ENCODE measurements at places on chromosomes 6 and 20.

- no peak for ATAC-seq
Observed at GRCh38 chr6:9439621-9440330, 975.1 kb downstream of the TFAP2A start.

- no peak for ATAC-seq
Observed at GRCh38 chr6:24974182-24975171, 38.7 kb upstream of the RIPOR2 start.

GRCh38 chr6:91534614-91535013 lies 947.7 kb upstream of the MAP3K7 start:
- no peak for ATAC-seq

GRCh38 chr6:110408901-110409300 lies 6.5 kb downstream of the DDO start:
- ATAC-seq: no peak

- ATAC-seq: no peak
Observed at GRCh38 chr6:27178407-27178730, 69.1 kb upstream of the PRSS16 start.

DNA sequence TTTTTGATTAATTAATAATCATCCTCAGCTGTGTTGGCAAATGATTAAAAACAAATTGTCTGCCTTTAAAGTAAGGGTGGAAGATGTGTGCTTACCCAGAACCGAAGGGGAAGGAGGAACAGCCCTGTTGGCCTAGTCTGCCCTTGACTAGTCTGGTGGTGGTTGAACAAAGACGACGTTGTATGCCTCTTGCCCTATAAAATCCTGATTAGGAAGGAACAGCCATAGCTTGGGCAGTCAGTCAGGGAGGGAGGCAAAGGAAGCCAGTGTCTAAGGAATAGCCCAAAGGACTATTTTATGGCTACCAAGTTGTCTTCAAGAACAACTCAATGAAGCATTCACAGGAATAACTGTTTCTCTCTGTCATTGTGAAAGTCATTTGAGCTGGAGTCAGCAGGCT lies 70.7 kb downstream of the PRDM1 start:
- ATAC-seq: no peak

DNA sequence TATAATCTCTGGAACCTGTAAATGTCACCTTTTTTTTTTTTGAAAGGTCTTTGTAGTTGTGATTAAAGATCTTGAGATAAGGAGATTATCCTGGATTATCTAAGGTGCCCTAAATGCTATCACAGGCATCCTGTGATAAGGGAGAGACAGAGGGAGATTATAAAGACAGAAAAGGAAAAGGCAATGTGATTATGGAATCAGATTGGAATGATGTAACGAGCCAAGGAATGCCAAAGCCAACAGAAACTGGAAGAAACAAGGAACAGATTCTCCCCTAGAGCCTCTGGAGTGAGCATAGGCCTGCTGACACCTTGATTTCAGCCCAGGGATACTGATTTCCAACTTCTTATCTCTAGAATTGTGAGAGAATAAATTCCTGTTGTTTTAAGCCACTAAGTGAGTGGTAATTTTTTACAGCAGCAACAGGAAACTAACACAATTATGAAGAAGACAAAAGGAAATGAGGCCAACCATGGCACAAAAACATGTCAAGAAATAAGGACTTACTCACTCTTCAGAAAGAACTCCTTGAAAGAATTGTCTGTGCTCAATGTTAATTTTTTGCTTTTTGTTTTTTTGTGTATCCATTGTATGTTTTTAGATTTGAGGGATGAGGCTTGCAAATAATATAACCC lies 82.7 kb downstream of the CFAP61 start:
- ATAC-seq: no peak

- ATAC-seq: peak; percentile 93
Observed at GRCh38 chr20:59571551-59572314, 32.6 kb upstream of the PHACTR3 start.

DNA sequence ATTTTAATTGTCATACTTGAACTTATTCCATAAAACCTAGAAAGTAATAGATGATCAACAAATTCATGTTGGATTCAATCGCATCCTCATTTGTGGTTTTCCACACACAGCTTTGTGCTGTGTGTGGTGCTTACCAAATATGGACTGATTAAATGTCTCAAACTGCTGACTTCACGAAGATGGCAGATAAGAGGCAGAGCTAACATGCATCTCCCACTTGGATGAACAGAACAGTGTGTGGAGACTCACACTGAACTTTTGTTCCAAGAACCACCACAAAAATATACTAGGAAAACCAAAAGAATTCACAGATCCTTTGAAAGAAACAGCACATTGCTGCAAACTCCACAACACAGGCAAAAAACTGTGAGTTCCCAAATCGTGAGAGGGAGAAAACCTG lies 603.7 kb downstream of the TENT5A start:
- ATAC-seq: no peak

DNA sequence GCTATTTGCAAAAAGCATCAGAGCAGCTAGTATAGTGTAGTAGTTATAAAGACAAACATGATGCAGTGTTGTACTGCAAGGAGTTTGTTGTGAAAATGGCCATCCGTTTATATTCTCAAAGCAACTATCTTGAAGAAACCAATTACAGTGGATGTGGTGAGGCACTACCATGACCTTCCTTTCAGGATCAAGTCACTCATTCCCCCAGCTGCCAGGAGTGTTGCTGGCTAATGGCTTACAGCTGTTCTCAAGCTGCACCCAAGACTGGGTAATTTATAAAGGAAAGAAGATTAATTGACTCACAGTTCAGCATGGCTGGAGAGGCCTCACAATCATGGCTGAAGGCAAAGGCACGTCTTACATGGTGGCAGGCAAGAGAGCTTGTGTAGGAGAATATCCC lies 29.0 kb downstream of the ADGRF4 start:
- no peak for ATAC-seq

- ATAC-seq: peak; percentile 21
Observed at GRCh38 chr6:128507337-128508310, 12.8 kb downstream of the PTPRK start.

DNA sequence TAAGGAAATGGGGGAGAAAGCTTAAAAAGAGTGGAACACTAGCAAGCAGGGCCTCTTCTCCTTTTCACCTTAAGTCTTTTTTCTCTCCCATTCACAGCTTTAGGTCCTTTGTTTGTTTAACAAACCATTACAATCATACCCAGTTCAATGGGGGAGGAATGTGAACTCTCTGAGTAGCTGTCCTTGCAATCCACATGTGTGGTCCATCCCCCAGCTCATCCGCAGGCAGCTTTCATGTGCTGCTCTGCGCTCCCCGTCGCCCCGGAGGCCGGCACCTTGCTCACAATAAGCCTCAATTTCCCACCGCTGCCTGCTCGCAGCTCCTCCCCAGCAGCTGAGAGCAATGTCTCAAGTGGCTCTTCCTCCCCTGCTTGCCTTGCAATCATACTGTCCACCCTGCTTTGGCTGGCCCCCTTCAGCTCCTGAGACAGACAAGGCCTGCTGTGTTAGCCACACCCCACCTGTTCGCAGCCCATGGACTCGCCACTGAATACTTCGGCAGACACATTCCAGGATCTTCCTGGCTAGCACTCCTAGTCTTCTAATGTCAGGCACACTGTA lies 49.1 kb downstream of the PLAGL1 start:
- ATAC-seq: no peak

GRCh38 chr6:27043244-27043643 lies 204.3 kb upstream of the PRSS16 start:
- ATAC-seq: no peak

- no peak for ATAC-seq
Observed at GRCh38 chr20:33370291-33370690, 31.0 kb downstream of the CDK5RAP1 start.

DNA sequence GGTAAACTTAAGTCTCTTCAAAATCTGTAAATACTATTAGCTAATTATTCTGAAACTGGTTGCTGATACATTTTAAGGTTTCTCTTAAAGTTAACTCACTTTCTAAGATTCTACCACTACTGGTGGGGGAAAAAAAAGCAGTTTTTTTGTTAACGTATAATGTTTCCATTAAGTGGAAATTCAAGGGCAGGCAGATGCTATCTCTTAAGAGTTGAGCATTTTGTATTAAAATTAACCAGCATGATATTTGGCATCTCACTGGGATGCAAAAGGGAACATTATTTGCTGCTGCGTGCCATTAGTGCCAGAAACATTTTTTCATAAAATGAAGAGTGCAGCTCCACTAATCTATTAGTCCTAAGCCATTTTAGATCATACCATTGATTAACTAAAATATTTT lies 246.2 kb downstream of the PRKN start:
- ATAC-seq: no peak

- ATAC-seq: no peak
Observed at GRCh38 chr20:24694157-24694726, 224.8 kb downstream of the SYNDIG1 start.

- ATAC-seq: no peak
Observed at GRCh38 chr6:38307740-38308139, 332.0 kb downstream of the BTBD9 start.

GRCh38 chr6:44305200-44305725 lies 7.9 kb downstream of the AARS2 start:
- no peak for ATAC-seq

GRCh38 chr20:63700199-63701050 lies 4.0 kb downstream of the TNFRSF6B start:
- ATAC-seq: no peak

GRCh38 chr20:5030348-5031205 lies 29.3 kb upstream of the SLC23A2 start:
- no peak for ATAC-seq

- ATAC-seq: no peak
Observed at GRCh38 chr20:10728873-10729670, 55.3 kb upstream of the JAG1 start.

- peak; percentile 77 for ATAC-seq
Observed at GRCh38 chr20:38725931-38726803, 1.9 kb downstream of the SLC32A1 start.

DNA sequence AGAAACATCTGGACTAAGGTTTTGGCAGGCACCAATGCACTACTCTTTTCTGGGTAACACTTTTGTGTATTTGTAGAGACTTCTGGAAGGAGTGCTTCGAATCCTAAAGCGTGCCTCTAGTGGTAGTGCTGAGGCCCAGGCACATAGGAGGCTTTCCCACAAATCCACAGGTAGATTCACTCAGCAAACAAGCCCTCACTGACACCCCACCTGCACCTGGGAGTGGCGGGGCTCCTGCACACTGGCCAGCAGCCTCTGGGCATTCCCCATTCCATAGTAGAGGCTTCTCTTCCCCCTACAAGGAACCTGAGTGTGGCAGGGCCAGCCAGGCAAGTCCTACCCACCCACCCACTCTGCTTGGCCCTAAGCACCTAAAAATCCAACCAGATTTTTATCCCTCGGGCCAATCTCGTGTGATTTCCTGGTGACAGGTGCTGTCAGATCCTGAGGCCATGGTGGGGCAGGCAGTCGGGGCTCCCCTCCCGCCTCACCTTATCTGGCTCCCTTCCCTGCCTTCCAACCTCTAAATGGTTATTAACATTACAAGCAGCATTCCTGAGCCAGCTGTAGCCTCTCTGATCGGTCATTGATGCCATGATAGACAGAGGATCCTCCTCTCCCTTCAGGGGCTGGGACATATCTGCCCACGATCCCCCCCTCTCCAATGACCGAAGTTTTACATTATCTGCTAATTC lies 82.4 kb downstream of the SLC2A10 start:
- ATAC-seq: no peak

DNA sequence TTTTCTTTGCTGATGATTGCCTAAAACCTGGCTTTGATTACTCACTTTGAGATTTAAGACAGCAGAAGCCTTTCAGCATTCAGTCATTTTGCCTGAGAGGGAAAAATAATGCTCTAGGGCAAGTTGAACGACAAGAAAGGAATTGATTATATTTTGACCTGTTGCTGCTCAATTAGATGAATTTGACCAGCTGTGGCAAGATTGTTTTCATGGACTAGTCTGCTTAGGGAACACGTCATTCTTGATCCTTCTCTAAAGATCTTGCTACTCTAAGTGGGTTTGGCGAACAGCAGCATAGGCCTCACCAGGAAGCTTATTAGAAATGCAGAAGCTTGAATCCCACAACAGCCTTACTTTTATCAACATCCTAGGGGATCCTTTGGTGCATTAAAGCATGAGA lies 59.7 kb upstream of the PHACTR1 start:
- ATAC-seq: no peak

DNA sequence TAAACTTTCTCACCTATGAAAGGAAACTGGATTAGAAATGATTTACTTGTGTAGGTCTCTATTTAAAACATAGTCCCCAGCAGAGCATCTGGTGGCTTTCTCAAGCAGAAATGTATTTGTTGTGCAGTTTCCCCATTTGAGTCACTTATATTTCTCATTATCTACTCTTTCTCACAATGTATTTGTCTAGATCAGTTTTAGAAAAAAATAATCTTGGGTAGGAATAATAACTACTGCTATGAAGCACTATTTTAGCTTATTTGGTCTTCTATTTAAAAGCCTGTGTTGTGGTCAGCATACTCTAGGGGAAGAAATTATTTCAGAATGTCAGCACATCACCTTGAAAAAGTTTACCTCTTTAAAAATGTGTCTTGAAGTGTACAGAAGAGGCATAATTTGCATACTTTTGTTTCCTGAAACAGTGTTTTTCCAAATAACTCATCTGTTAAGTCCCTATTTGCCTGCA lies 60.9 kb upstream of the PRL start:
- ATAC-seq: no peak

Measured in SK-N-SH treated with all-trans-retinoic acid at 6 μM for 48 hours (cell line).